CD4-positive, alpha-beta T cell treated with Interleukin-15 for 4 hours (primary cell): ENCODE measurements at places on chromosomes 3 and 15.
A peak's percentile ranks its signal among the peaks of the same experiment; 100 is the strongest.

- DNase-seq, result no peak
Observed at GRCh38 chr15:77656294-77656693, 23.6 kb upstream of the LINGO1 start.

DNA sequence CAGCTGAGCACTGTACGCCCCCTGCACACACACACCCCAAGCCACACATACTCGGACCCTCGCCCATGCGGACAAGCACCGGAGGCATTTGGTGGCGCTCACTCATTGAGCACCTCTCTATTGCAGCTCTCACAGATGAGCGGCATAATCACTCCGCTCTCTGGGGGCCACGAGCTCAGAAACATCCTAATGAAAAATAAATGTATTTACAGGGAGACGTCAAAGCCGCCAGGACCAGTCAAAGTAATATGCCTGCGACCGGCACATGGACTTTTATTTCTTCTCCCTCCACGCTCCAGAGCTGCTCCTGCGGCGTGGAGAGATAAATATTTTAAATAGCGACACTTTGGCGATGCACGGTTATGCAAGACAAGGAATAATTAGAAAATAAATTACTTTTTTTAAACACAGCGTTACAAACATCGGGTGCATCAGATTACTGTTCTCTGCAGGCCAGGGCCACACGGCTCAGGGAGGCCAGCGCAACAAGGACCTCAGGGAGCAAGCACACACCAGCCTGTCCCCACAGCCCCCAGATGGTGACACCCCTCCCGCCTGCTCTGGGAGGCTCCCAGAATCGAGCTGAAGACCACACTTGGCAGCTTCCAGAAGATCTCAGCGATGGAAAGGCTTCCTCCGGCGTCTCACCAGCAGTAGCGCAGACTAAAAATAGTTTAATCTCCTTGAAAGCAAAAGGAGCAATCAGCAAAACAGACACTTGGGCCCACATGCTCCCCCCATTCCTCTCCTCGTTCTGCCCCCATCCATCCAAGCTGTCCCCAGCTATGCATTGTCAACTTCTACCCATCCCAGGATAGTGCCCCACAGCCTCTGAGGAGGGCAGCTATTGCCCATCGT is 48.0 kb downstream of the CACNA2D2 start:
- no peak for DNase-seq

GRCh38 chr15:62187425-62187824 is 22.3 kb upstream of the C2CD4B start:
- no peak for DNase-seq

GRCh38 chr15:69657626-69658025 is 205.0 kb downstream of the RPLP1 start:
- DNase-seq, result no peak

DNA sequence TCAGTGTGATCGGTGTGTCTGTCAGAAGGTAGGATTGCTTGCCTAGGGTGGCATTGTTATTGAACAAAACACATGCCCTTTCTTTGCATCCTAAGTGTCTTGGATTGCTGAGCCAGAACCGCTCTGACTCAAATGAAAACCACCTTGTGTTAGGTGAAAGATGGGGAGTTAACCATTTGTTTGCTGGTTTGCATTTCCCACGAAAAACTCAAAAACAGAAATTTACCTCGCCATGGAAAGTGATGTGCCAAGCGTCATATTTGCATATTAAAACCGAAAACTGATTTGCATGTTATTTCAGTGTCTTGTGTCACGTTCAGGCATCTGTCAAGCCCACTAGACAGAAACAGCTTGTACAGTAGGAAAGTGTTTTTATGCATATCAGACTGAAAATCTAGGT is 474.6 kb upstream of the TPRG1 start:
- no peak for DNase-seq

DNA sequence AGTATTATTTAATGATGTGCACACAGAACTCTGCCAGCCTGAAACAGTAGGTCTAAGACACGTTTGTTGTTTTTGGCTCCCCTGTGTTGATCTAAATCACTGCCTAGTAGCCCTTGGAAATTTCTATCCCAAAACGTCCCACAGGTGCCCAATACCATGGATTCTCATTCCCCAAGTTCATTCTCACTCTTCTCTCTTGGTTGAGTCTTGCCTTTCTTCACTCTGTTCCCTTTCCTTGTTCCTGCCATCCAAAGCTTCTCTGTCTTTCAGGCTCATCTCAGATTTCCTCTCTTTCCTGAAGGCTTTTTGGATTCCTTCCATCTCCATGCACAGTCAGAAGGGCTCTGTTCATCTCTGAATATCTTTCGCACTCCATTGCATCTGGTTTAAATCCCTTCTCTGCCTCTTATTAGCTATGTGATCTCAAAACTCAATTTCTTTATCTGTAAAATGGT is 54.2 kb downstream of the PPARG start:
- no peak for DNase-seq

- DNase-seq, result no peak
Observed at GRCh38 chr3:187150186-187150585, 10.9 kb upstream of the RPL39L start.

GRCh38 chr3:104750581-104750980 is 616.1 kb upstream of the ALCAM start:
- no peak for DNase-seq

DNA sequence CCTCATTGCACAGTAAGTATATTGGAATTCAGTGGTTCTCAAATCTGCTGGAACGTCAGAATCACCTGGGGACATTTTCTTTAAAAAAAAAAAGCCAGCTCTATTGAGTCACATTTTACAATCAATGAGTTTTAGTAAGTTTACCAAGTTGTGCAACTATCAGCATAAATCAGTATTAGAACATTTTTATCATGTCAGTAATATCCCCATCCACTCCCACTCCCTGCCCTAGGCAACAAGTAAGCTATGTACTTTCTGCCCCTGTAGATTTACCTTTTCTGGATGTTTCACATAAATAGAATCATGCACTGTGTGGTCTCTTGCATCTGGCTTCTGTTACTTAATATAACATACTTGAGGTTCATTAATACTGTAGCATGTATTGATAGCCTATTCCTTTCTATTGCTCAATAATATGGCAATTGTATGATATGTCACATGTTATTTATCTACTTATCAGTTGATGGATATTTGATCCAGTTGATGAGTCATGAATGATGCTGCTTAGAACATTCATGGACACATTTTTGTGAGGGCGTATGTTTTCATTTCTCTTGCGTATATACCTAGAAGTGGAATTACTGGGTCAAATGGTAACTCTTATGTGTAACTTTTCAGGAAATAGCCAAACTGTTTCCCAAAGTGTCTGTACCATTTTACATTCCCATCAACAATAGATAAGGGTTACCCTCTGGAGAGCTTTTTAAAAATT is 180.5 kb downstream of the THSD4 start:
- no peak for DNase-seq

DNA sequence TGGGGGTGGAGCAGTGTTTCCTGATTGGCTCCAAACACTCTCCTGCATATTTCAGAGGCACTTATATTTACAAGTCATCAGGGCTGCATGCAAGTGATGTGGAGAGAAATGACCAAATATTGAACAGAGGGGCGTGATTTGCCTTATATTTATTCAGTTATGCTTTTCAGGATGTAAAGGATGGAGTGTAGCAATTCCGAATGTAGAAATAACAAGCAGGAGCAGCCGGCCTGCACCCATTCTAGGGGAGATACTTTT is 19.4 kb upstream of the SEMA5B start:
- DNase-seq, result no peak

GRCh38 chr3:118675305-118675704 is 359.3 kb downstream of the IGSF11 start:
- no peak for DNase-seq

GRCh38 chr3:24520976-24521419 is 26.3 kb upstream of the THRB start:
- no peak for DNase-seq

DNA sequence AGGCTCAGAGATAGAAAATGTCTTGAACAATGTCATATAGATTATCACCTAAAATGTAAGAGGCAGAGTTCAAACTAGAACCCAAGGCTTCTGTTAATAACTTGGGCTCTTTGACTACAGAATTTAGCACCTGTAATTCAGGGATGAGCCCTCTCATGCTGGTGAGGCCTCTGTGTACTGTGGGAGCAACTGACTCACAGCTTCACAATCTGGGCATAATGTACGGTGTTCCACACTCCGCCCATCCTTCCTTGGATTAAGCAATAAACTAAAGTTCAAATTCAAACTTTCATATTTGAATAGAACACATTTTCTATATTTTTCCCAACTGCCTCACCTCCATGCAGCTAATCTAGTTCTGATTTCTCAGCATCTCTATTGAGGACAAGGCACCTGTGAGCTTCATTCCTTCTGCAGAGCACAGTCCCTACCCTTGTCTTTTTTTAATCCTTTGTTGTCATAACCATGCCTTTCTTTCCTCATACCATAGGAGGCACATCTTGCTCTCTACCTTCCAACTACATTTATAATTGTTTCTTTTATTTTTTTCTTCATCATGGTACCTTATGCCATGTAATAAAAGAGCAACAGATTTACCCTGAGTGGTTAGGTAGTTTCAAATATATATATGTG is 392.1 kb downstream of the NLGN1 start:
- DNase-seq, result no peak

DNA sequence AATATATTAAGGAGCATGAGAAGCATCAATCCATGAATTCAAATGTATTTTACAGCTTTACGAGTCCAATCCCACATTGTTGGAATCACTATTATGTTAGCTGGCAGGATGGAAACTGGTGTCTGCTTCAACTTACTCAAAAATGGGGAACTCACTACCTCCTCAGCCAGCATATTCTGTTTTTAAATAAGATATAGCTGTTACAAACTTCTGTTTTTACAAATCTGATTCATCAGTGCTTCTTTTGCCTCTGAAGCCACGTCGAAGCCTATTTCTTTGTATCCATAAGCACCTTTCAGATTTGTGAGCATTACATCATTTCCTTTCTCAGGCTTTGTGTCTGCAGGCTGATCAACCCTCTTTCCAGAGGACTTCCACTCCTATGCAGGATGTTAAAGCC is 105.9 kb downstream of the TPRG1 start:
- DNase-seq, result no peak

DNA sequence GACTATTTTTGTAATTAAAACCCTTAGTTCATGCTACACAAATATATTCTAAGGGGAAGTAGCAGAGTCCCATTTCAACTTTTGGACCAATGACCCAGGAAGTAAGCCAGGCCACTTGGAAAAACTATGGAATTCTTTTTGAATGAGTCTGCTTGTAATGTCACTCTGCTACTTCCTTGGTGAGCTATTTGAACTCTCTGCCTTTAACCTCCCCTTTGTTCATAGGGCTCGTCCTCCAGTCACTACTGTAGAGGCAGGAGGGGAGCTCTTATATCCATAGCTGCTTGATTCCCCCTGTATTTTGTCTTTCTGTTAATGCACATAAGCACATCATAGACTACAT is 119.6 kb downstream of the UACA start:
- no peak for DNase-seq

- no peak for DNase-seq
Observed at GRCh38 chr3:142272200-142272891, 47.0 kb upstream of the GK5 start.

- DNase-seq, result no peak
Observed at GRCh38 chr3:73783811-73784210, 159.1 kb upstream of the PDZRN3 start.

DNA sequence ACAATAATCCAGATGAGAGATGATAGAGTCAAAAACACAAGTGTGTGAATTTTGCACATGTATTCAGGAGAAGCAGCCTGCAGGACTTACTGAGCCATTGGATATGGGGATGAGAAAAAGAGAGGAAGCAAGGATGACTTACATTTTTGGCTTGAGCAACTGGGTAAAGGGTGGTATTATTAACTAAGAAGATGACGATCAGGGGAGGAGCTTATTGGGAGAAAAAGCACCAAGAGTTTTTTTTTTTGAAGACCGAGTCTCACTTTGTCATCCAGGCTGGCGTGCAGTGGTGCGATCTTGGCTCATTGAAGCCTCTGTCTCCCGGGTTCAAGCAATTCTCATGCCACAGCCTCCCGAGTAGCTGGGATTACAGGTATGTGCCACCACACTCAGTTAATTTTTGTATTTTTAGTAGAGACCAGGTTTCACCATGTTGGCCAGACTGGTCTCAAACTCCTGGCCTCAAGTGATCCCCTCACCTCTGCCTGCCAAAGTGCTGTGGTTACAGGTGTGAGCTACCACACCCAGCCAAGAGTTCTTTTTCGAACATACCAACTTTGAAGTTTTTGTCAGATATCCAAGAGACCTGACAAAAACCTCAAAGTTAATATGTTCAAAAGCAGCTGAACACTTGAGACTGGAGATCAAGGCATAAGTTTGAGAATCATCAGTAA is 14.8 kb upstream of the SH3BP5 start:
- DNase-seq, result peak; percentile 56

DNA sequence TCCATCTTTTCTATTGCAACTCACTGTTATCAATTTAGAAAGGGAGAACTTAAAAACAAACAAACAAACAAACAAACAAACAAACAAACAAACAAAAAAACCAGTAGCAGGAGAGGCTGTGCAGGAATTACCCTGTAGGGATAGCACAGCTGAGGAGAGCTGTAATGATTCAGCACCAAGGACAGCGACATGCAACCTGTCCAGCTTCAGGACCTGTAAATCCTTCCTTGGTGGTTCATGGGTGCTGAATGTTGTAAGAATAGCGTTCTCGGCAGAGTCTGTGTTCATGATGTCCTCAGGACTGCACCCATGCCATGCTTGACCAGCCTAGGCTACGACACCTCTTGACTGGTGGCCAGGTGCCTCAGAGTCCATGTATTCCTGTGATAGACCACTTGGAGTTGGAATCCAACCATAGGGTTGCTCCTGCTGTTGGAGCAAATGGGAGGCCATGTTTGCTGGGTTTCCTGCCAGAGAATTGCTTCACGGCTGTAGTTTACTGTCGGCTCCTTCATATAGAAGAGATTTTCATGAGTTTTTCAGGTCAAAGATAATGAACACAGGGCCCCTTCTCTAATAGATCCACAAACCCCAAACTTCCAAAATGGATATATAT is 65.9 kb downstream of the CACNA2D3 start:
- DNase-seq, result no peak

GRCh38 chr3:194702545-194702944 is 16.9 kb downstream of the FAM43A start:
- DNase-seq, result no peak

DNA sequence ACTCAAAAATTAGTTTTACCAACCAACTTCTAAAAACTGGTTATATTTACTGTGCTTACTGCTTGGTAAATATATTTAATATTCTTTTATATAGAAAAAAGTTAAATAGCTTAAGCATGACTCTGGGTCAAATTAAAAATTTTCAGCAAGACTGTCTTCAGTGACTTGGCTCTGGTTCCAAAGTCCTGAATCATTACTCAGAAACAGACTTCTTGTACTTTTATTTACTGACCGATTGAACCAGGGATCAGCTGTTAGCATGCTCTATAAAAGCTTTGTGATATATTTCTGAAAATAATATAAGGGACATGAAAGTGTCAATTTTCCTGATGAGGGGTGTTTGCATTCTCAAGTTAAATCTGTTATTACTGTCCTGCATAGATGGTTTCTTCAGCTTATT is 164.3 kb downstream of the MCTP2 start:
- DNase-seq, result no peak

DNA sequence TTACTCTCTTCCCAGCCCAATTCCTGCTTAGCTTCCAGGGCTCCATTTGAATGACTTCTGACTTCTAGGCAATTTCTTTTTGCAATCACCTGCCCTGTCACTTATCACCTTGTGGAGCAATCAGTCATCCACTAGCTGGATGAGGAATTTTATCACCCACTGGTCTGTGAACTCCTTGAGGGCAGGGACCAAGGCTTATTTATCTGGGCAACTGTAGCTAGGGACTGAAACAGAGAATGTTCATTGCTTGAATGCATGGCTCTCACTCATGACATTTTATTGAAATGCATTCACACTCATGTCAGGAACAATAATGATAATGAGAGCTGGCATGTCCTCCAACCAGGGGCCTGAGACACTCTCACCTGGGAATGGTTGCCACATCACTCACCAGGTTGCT is 15.5 kb downstream of the TNFAIP8L3 start:
- no peak for DNase-seq
